ENCODE measurements at places on chromosomes 1 and 21.

GRCh38 chr1:157819215-157819614 lies 705 bp downstream of the FCRL1 start:
- no peak for DNase-seq

DNA sequence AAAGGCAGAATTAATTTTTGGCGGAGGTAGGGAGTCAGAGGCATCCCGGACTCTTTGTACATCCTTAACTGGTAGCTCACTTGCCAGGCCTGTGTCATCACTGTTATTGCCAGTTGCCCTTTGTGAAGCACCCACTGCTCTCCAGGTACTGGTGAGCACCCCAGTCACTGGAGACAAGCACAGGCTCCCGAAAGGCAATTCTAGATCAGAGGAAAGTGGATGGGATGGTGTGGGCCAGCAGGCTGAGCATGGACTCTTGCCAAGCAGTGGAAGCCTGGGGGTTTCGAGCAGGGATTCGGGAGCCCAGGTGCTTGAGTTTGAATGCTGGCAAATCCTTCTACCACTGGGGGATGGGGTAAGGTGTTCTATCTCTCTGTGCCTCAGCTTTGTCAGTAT lies 551.1 kb downstream of the MATN1 start:
- DNase-seq: no peak

- DNase-seq: peak; percentile 36
These were observed at the start of gene IRF6 for GRCh38 chr1:209805875-209806760. IRF6 (minus strand) TSS chr1:209806142; CDS start chr1:209801413, 4,729 bp downstream.

GRCh38 chr1:966135-966703 lies at the start of gene PLEKHN1:
PLEKHN1 (plus strand) TSS chr1:966482; CDS start chr1:966532, 50 bp downstream.
- no peak for DNase-seq

GRCh38 chr1:61420243-61420642 lies 304.7 kb downstream of the TM2D1 start:
- DNase-seq: no peak

- DNase-seq: no peak
These were observed 46.8 kb upstream of the ECE1 start for GRCh38 chr1:21337010-21337437.

DNA sequence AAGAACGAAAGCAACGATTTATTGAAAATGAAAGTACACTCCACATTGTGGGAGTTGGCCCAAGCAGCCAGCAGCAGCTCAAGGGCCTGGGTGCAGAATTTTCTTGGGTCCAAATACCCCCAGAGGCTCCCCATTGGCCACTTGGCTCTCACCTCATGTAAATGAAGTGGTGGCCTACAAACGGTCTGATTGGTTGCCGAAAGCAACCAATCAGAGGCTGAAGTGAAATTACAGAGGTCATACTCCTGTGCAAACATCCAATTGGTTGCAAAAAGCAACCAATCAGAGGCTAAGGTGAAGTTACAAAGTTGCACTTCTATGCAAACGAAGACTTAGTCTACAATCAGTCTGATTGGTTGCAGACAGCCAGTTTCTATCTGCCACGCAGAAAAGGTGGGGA lies 31.9 kb downstream of the FAM163A start:
- no peak for DNase-seq

GRCh38 chr1:113871597-113872113 lies at the start of gene PTPN22:
PTPN22 (minus strand) TSS chr1:113871712.
- DNase-seq: peak; percentile 53

DNA sequence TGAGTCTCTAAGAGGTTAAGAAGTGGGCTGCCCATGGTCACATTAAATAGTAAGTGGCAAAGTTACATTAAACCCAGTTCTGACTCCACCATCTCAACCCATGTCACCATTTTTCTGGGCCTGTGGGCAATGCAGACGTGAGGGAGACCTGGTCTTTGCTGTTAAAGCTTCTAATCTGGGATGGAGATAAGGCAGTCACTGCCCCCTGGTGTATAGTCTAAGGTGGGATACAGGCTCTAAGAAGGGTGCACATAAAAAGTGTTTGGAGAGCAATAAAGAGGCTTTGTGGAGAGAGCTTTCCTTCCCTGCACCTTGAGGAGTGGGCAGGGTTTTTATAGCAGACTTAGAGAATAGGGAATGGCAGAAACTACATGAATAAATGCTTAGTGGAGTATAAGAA lies 141.3 kb downstream of the ROR1 start:
- peak; percentile 26 for DNase-seq

- no peak for DNase-seq
These were observed 243.0 kb downstream of the PDE4B start for GRCh38 chr1:66035616-66036245.

GRCh38 chr1:150696162-150696561 lies 792 bp downstream of the GOLPH3L start:
- DNase-seq: no peak

- DNase-seq: peak; percentile 83
These were observed 17.2 kb downstream of the NFYC start for GRCh38 chr1:40708750-40709099.

Data from fibroblast of gingiva (primary cell).